ENCODE measurements at places on chromosomes 2 and 18.

DNA sequence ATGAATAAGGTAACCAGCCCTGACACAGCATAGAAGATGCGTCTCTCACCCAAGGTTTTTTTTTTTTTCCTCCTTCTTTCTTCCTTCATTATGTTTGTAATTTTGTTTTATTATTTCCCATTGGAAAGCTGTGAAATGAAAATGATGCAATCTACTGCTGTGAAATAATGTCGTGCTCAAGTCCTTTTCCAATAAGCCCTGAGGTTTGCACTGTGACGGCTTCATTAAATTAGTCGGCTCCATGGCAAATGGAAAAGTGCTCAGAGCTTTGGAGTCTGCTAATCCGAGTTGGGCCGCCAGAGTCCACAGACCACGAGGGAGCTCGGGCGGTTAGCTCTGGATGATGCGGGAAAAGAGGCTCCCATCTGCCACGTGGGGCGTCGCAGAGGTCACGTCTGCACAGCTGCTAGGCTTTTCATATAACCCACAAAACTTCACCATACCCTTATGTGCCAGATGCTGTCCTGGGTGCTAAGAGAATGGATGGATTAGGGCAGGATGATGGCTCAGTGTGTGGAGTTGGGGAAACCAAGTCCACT lies 92.3 kb upstream of the CAPN13 start:
- no peak for DNase-seq

DNA sequence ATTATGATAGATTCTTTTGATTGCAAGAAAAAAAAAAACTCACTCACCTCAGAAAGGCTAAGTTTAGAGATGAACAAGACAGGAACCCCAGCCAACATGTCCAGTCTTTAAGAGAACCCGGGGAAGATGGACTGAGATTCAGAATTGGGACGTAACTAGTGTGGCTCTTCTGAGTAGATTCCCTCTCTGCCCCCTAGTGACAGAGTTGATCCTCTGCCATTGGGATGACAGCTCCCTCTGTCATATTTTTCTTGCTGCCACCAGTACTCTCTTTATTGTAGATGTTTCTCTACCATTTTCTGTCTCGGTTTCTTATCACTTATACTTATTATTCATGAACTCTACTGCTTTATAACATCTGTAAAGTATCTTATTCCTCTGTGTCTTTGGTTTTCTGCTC lies 77.7 kb downstream of the GULP1 start:
- DNase-seq, result no peak

DNA sequence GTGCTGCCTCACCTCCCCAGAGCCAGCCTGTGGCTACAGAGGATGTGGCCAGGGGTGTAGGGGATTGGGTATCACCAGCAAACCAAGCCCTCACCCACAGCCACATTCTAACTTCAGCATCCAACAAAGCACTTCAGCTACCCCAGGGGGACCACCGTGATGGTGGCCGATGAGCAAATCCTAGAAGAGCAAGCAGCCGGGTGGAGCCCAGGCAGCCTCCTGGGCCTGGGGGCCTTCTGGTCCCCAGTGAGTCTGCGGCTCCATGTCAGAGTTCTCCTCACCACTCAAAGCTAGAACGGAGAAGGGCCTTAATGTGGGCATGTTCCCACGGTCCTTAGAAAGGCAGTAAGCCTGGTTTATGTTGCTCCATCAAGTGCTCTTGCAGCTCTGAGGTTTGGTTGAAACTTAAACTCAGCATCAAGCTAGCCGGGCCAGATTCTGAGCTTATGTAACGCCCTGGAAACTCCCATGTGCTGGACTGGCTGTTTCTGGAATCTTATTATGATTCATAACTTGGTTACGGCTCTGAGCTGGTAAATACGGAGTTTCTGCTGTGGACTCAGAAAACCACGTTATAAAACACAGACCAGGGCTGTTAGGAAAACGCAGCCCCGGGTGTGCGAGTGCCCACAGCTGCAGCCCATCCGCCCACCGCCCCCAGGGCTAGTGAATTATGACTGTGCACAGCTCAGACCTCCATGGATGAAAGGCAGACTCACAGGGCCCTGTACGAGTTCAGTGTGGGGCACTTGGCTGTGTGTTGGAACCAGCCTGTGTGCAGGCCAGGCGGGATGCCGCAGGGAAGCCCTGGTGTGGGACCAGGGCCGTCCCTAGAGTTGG lies 99.8 kb downstream of the SEPTIN10 start:
- peak; percentile 63 for DNase-seq

GRCh38 chr18:46736135-46736534 lies 20.7 kb downstream of the ST8SIA5 start:
- no peak for DNase-seq

DNA sequence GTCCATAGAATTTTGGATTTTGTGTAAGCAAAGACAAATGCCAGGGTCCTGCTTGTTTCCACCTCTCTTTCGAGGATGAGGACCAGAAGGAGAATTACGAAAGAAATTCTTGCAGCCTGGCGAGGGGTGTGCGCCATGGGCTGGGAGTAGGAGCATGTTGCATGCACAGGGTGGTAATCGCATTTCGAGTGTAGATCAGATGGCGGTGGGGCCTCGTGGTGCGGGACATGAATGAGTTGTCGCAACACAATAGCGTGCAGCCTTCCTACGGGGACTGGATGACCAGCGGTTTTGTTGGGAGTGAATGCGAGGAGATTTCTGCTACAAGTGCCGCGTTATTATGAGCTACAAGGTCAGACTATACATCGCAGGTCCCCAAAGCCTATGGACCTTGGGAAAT lies 4.2 kb upstream of the EN1 start:
- no peak for DNase-seq

DNA sequence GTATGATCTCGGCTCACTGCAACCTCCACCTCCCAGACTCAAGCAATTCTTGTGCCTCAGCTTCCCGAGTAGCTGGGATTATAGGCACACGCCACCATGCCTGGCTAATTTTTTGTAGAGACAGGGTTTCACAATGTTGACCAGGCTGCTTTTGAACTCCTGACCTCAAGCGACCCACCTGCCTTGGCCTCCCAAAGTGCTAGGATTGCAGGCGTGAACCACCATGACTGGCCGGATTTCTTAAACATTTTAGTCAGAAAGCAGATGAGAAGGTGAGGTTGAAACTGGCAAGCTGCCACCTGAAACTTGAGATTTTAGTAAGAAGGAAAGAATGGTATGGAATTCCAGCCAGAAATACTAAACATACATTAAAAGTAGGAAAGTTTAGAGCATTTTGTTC lies 31.9 kb downstream of the KLHL23 start:
- DNase-seq, result no peak

DNA sequence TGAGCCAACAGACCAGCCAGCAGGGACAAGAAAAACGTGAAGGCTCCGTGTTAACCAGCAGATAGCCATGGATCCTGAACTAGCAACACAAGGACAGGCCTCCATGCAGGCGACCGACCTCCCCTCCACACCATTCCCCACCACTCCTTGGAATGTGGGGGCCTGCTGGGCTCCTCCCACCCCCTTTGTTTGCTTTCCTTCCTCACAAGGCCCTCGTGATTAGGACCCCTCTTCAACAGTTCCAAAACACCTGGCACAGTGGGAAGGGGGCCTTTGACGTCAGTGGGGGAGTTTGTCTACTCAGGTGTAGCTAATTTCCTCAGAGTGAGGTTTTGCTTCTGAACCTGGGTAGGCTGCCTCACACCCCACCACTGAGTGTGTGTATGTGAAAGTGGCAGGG lies 37.8 kb downstream of the SLC14A2 start:
- DNase-seq, result no peak

- DNase-seq, result no peak
Observed at GRCh38 chr2:133085646-133086045, 415.6 kb upstream of the LYPD1 start.

DNA sequence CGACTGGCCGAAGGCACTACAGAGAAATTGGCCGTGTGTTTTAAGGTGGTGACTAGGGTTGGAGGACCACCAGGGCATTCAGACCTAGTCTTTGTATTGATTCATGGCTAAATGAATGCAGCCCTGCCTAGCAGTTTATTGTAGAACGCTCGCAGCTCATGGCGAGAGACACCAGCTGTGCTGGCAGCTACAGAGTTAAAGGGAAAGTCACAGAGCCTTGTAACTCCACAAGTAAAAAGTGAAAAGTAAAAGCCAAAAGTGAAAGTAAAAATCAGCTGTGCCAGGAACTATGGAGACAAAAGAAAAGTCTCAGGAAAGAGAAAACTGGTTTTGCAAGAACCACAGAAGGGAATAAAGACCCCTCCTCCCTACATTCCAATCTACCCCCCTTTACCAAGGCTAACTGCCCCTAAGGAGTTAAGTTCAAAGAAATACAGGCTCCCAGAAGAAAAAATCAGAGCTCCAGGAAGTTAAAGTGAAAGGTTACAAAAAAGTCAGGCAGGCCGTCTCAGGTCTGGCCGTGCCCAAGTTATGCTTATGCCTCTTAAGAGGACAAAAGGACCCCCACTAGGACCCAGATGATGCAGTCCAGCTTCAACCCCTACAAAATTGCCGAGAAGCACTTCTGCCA lies 46.4 kb upstream of the SELENOI start:
- peak; percentile 9 for DNase-seq

DNA sequence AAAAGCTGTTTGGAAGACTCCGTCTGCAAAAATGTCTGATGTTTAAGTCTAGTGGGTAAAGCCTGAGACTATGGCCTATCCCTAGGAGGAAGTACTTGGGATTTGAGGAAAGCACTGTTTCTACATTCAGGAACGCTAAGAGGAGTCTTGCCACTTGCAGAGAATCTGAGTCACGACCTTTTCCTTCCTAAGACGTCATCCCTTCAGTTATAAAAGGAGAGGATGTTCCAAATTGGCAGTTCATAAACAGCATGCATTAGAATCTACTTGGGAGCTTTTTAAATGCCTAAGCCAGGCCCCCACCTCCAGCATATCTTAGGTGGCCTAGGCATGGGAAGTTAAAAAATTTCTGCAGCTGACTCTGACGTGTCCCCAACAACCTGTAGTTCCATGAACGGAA lies 125.9 kb downstream of the TTC32 start:
- DNase-seq, result no peak

DNA sequence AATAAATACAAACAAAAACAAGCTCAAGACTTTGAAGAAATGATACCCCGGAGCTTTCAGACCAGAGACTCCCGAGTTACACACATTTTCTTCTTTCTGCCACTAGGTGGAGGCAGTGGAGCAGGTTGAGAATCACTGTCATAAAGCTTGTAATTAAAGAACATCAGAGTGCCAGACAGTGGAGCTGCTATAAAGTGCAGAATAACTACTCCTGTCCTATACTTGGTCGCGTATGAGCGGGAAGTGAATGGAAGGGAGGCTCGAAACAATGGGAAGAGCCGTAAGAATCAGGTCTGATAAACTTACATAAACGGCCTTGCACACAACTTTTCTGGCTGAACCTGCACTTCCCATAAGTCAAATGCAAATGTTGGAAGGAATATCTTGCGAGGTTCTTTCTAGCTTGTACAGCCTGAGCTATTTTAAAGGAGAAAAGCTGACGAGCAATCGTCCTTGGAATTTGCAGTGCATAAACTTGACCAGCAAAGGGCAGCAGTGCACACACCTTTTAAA lies 189.0 kb downstream of the RPIA start:
- DNase-seq, result no peak

- no peak for DNase-seq
Observed at GRCh38 chr2:10521356-10522169, 73.4 kb upstream of the ODC1 start.

DNA sequence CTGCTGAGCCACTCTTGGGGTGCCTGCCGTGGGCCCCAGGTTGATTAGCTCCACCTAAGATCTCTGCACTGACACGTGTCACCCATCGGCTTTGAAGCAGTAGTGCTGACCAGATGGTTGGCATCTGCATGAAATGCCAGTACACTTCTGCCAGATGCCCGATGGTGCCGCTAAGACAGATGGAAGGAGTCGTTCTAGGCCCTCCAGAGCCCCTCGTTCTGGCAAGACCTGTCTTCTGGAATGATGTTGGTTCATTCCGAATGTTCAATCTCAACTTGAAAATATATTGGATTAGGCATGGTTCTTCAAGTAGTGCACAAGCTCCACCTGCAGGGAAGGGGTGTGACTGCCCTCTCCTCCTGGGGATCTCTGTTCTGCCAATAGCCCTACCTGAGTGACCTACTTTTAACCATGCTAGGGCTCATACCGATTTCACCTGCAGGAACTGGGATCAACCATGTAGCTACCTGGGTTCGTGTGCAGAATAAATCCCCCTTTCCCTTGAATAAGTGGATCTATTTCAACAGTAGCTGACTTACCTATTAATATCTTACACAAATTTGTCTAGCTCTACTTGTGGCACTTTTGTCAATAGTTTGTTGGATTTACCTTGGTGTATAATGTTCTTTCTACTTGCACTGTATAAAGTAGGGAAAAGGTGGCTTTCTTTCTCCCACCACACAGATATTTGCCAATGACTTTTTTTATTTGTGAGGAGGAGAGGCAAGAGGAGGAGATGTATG lies 342.6 kb downstream of the CTNNA2 start:
- DNase-seq, result no peak

DNA sequence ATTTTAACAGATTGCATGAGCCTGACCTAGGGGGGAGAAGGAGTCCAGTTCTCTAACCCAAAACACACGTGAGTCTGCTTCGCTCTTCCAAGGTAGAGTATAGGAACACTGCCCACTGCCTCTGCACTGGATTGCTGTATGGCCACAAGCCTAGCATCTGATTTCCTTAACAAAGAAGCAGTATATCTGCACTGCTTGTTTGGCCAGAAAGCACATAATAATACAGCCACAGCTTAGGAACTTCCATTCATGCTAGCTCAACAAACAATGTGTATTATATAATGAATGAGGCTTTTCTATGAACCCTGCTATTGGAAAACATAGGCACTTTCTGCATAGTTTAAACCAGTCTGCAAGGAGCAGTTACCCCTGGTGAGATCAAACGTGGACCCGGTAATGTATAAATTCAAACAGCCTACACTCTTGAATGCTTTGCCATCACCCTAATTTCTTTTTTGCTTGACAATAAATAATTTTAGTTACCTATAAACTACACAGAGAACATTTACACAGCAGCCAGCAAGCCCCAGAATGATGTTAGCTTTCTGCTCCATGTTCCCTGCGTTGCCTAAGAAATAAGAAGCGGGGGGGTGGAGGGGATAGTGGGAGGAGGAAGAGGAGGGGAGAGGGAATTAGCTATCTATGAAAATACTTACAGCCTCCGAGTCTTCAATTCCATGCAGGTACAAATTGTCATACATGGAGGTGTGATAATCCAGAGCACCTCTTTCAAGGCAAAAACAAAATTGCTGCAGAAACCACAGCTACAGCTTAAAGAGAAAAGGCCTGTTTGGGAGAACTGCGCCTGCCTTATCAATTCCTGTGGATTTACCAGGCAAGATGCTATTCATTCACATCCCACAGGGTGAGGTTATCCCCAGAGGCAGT lies 125.6 kb downstream of the CACNB4 start:
- DNase-seq, result no peak

Measured in non-pigmented ciliary epithelial cell (primary cell).